Cortex of kidney (tissue), 1 donor: ENCODE measurements at places on chromosomes 2 and 18.

- no peak for DNase-seq
Measured at GRCh38 chr2:46075848-46076247, 221.4 kb upstream of the EPAS1 start.

- DNase-seq, result no peak
Measured at GRCh38 chr2:100399714-100400113, 17.8 kb downstream of the CHST10 start.

DNA sequence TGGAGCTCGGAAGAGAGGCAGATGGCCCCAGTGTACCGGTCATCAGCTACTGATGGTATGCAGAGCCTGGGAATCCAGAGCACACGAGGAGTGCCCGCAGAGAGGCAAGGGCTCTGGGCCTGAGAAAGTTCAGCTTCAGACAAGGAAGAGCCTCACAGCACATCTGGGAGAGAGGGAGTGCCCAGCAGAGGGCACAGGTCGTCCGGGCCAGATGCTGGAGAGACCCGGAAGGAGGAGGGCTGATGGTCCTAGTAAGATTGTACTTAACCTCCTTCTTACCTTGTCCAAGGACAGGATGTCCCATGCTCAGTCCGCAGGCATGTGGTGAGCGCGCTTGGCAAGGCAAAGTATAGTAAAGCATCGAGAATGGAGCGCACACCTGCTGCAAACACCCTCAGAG lies 24.4 kb upstream of the CHMP1B start:
- no peak for DNase-seq

DNA sequence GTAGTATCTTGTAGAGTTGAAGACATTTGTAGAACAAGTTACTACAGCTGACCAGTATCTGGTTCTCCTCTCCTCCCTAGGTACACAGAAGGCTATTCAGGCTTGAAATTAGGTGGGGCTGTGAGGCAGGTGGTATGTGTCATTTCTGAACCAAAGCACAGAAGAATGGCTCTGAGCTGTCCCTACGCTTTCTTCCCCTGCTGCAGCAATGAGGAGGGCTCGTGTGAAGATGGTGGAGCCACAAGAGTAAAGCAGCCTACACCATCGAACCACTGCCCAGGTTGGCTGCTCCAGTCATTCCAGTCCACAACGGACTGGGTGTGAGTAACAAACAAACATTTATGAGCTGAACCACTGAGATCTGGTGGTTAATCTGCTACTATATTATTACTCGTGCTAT lies 148.9 kb downstream of the DTNB start:
- no peak for DNase-seq

GRCh38 chr2:59754011-59754735 lies 799.3 kb downstream of the BCL11A start:
- no peak for DNase-seq

DNA sequence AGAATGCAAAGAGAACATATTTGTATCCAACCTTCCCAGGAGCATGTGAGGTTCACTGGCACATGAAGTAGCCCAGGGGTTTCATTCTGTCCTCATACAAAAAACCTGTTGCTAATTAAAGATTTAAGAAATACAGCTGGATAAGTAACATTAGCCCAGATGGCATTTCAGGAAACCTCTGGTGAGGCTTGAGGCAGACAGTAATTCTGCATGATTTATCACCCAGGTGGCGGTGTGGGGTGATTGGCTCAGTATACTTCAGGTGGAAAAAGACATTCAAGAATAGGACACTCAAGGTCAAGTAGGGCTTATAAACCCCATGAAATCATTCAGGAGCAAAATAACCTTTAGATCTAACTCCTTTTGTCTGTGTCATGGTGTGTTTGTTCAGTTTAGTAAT lies 237.4 kb downstream of the RNF144A start:
- DNase-seq, result no peak

DNA sequence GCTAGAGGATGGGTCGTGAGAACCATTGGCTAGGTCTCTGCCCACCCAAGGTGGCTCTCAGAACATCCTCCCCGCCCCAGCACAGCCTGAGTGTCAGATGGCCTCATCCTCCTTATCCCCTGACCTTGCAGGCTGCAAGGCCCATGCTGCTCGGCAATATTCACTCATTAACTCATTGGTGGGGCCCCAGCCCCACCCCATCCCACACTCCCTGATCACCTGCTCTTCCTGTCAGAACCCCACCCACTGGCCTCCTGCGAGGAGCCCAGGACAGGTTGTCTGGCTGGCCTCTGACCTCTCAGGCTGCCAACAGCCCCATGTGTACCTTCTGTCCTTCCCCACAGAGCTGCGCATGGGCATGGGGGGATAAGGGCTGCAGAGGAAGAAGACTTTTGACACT lies 5.3 kb downstream of the ADCY3 start:
- no peak for DNase-seq

- DNase-seq, result no peak
Measured at GRCh38 chr18:7609617-7610016, 42.5 kb downstream of the PTPRM start.

DNA sequence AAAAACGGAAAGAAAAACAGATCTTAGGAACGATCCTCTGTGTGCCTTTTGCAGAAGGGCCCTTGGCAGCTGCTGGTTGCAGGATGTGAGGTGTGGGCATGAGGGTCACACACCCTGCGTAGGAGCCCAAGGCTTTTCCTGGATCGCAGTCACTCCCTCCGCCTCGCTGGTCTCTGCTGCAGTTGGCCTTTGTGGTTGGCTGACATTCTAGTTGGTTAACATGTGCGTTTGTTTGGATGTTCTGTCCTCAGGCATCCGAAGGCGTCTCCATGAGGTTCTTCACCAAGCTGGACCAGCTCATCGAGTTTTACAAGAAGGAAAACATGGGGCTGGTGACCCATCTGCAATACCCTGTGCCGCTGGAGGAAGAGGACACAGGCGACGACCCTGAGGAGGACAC lies 61.7 kb downstream of the INPP5D start:
- DNase-seq, result no peak

DNA sequence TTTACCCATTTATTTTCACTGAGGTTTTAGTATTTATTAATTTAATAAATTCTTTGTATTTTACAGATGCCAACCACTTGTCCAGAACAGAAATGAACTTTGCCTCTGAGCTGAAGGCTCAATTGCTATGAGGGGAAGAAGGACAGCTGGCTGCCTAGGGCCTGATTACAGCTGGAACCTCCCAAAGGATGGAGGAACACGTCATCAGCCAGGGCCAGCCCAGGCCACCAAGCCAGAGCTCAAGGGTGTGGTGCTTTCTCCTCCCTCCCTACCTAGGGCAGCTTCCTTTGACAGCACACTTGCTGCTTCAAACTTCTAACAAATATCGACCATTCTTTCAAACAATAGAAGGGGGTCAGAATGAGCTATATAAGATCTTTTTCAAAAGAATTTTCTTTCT lies 19.7 kb upstream of the RIOK3 start:
- DNase-seq, result no peak

DNA sequence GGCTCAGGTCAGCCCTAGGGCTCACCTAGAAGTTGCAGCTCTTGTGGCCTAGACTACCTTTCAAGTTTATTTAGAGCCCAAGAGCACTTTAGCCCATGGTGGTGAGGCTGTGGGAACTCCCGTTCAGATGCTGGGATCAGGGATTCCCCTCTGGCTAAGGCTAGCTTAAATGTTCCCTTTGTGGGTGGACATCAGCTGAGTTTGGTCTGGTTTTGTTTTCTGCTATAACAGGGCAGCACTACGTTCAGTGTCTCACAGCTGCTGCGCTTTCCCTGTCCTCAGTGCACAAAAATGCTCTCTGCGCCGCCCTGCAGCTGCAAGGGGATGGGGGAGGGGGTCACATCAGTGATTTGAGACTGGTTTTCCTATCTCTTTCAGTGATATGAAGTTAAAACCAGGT lies 170.5 kb upstream of the KCNJ3 start:
- no peak for DNase-seq

DNA sequence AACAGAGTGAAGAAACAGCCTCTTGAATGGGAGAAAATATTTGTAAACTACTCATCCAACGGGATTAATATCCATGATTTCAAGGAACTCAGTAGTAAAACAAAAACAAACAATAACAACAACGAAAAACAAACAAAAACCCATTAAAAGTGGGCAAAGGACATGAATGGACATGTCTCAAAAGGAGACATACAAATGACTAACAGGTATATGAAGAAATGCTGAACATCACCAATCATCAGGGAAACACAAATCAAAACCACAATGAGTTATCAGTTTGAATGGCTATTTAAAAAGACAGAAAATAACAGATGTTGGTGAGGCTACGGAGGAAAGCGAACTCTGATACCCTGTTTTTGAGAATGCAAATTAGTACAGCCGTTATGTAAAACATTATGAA lies 224.8 kb upstream of the NRXN1 start:
- no peak for DNase-seq

- DNase-seq, result no peak
Measured at GRCh38 chr2:207459990-207460757, 69.6 kb upstream of the CREB1 start.
